NCI-H2029 treated with DMSO at 0.1 percent for 48 hours (cell line): ENCODE measurements at places on chromosomes 2 and 18.

GRCh38 chr2:149169656-149170055 lies 131.2 kb downstream of the LYPD6B start:
- no peak for DNase-seq

GRCh38 chr18:35827903-35828275 lies 144.6 kb upstream of the RMP24 start:
- no peak for DNase-seq

- no peak for DNase-seq
Measured at GRCh38 chr2:129456691-129457090, 522.8 kb upstream of the RAB6C start.

DNA sequence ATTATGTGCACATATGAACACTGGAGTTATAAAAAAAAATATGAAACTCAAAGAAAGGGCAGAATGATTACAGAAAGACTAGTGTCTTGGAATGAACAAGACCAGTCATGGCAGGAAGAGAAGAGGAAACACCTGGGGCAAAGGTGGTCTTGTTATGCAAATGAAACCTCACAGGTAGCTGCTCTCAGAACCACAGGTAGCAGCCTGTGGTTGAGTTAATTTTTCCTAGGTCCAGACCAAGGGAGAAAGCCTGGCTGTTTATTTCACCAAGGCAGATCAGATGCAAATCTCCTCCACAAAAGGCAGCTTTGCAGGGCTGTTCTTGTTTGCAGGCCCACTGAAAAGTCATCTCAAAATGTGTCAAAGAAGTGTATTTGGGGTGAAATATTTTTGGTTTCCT lies 785.8 kb downstream of the RNF144A start:
- DNase-seq = no peak

GRCh38 chr2:214069254-214069653 lies 341.6 kb upstream of the VWC2L start:
- DNase-seq = no peak

- no peak for DNase-seq
Measured at GRCh38 chr2:220071696-220072095, 444.3 kb downstream of the SLC4A3 start.

DNA sequence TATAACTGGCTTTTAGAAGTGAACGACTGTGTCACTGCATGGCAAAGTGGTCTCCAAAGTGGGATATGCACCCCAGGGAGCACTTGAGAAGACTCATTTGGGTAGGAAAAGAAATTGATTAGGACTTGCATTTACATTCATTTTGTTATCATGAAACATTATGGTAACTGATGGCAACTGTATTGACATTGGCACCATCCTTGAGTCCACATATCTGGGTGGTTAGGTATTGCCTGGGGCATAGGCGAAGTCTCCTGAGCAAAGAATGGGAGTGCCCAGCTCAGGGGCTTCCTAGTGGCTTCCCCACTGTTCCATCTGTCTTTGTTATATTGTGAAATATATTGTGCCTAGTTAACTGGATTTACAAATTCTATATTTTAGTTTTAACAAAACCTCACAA lies 29.2 kb downstream of the SPATS2L start:
- no peak for DNase-seq

GRCh38 chr18:51711298-51711889 lies 513.9 kb upstream of the MEX3C start:
- no peak for DNase-seq

- no peak for DNase-seq
Measured at GRCh38 chr18:4108016-4108415, 347.1 kb downstream of the DLGAP1 start.

DNA sequence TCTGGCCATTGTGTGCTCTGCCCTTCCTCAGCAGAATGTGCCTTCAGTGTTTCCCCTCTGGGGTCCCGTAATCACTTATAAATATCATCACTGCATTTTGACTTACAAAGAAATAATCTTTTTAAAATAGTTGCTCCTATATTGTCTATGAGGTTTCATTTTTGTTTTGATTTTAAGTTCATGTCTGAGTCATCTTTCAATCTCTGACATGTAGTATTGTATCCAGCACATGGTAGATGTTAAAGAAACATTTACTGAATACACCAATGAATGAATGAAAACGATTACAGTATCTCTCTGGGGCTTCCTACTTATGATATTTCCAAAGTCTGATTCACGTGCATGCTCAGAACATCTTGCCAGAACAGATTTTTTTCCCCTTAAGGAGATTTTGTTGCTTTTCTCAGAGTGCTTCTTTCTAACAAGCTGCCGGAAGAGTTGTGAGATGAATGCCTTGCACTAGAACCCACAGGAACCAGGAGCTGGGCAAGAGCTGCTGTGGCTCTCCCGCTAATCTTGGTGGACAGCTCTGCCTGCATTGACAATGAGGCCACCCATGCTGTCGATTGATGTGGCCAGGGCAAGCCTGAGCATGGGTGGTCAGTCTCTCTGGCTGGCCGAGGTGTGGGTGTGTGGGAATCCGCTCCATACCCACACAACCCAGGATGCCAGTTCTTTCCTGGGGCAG lies 199.4 kb downstream of the CYRIA start:
- no peak for DNase-seq

- DNase-seq = no peak
Measured at GRCh38 chr2:241820625-241821384, 11.8 kb downstream of the NEU4 start.

DNA sequence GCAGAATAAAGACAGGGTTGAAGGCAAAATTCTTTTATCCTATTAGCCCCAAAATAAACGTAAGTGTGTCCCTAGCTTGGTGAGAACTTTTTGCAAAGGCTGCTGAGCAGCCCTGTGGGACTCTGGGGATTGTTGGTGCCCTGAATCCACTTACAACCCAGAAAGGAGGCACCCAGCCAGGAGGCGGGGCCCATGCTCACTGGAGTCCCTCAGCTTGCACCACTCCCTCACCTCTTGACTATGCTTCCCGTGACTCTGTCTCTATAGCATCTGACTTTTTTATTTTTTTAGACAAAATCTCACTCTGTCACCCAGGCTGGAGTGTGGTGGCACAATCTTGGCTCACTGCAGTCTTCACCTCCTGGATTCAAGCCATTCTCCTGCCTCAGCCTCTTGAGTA lies 15.8 kb upstream of the COL6A3 start:
- DNase-seq = peak; percentile 19

DNA sequence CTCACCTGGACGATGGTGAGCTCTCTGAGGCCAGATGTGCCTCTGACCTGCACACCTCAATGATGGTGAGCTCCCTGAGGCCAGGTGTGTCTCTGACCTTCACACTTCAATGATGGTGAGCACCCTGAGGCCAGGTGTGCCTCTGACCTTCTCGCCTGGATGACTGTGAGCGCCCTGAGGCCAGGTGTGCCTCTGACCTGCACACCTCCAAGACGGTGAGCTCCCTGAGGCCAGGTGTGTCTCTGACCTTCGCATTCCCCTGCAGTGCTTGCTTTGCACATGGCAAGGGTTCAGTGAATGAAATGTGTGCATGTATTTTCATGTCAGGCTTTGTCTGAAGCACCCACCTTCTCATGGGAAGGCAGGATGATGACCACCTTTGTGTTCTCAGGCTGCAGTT lies 95.5 kb downstream of the PTGR3 start:
- DNase-seq = no peak

- no peak for DNase-seq
Measured at GRCh38 chr2:108228537-108228936, 11.2 kb upstream of the SULT1C3 start.

GRCh38 chr2:151808258-151809072 lies 19.8 kb downstream of the ARL5A start:
- no peak for DNase-seq

DNA sequence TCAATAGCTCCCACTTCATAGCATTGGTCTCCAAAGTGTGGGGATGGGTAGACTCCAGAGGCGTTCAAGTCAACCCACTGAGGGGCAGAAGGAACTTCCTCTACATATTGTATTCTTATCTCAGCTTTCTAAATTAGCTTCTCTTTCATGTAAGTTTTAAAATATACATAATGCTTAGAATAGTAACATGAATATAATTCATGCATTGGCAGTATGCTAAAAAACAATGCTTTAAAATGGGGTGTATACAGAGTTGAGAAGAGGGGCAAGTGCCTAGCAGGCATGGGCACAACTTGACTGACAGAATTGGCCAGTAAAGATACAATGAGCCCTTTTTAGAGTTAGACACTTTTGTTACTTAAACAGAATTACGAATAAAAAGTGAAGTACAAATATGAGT lies 212.2 kb downstream of the ZRANB3 start:
- DNase-seq = no peak

DNA sequence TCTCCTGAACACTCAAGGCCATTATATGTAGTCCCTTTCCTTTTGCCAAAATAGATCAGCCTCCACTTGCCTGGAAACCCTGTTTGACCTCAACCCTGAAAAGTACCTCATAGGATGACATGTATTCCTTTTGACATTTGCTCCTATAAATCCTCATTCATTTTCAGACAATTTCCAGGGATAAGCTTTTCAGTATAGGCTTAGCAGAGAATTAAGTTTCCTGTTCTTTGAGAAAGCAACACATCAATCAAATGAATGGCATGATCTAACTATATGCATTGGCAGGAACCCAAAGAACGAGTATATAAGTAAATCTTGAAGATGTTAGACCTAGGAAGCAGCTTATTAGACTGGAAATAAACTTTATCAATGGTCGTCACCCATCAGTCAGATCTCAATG lies 483.0 kb downstream of the CCDC85A start:
- no peak for DNase-seq

DNA sequence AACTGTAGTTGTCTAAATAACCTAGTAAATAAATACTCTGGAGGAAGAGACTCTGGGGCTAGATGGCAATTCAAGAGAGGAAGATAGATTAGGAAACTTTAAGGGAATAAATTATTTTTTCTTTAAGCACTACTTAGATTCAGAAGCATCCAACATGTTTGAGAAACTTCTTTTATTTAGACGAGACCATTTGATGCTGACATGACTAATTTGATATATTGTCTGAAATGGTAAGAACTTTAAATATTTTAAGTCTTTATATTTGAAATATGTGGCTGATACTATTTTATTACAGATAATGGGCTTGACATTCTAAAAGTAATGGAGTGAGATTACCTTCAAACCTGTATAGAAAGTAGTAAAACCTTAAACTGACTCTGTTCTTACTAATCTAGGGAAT lies 36.4 kb downstream of the PPIG start:
- no peak for DNase-seq

DNA sequence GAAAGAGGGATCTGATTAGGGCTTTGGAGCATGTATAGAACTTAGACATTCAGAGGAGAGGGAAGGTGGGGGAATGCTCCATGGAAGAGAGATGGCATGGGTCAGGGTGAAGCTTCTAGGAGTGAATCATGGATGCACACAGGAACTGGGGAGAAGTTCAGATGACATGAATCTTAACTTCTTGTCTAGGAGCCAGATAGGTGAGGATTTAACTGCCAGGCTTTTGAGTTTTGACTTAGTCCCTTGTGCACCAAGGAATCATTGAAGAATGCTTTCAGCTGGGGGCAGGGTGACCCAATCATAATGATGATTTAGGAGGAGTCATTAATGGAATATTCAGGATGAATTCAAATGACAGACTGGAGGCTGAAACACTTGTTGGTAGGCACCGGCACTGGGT lies 48.7 kb downstream of the ACYP2 start:
- DNase-seq = no peak

DNA sequence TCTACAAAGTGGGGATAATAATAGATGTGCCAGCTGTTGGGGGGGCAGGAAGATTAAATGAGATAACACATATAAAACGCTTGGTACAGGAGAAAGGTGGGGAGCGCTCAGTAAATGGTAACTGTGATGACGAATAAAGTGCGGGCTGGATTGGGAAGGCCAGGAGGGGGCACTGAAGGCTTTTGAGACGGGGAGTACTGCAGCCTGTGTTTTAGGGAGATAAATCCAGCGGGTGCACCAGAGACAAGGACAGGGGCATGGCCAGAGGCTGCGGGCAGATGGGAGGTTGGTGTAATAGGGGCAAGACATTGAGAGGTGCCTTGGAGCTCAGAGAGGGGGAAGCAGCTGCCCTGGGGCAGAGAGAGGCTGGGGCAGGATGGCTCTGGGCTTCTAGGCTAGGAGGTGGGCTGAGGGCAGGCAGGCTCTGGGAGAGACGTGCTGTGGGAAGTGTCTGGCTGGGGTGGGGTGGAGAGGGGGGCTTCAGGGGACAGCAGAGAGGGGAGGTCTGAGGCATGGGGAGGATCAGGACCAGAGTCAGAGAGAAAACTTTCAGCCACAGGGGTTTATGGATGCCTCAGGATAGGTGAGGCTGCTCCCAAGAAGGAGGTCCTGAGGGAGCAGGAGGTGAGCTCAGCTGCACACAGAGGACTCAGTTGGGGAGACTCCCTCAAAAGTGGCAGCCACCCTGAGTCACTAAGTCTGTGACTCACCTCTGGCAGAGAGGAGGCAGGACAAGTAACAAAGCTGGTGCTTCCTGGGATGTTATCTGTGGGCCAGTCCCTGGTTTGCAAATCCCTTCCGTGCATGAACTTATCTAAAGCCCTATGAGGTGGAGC lies 18.8 kb downstream of the TEX44 start:
- DNase-seq = no peak

GRCh38 chr18:55384551-55385275 lies 203.3 kb downstream of the TCF4 start:
- DNase-seq = peak; percentile 5

GRCh38 chr18:75966431-75966830 lies 528.6 kb downstream of the ZNF516 start:
- DNase-seq = no peak

DNA sequence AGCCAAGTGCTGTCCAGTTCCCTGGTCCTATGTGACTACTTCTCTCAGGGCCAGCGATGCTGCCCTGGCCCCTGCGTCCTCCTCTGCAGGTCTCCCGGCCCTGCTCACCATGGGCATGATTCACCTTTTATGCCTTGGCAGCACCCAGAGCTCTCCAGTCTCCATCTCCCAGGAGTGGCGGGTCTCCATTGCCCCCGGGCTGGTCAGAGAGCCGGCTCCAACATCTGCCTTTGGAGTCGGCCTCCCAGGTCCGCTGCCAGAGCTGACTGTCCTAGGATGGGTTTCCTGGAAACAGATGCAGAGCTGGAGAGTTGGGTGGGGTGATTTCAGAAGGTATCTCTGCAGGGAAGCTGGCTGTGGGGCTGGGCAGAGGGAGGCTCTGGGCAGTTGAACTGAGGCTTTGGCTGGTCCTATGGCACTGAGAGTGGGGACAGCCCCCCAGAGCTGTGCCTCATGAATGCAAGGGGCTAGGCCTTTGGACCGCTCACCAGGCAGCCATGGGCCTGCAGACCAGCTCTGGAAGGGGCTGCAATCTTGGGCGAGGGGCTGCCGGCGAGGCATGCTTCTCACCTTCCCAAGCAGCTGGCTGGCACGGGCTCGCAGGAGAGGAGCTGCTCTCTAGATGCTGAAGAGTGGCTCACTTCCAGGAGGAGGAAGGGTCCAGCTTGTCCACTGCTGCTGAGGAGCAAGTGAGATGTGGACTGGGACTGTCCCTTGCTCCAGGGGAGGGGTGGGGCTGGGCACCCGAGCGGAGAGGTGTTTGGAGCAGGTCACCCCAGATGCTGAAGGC lies 59.8 kb upstream of the HS6ST1 start:
- DNase-seq = no peak

- DNase-seq = no peak
Measured at GRCh38 chr18:32918692-32919250, 145.9 kb upstream of the KLHL14 start.

- DNase-seq = no peak
Measured at GRCh38 chr2:113703386-113704299, 52.8 kb downstream of the SLC35F5 start.

GRCh38 chr2:182259629-182260150 lies 167.1 kb downstream of the PDE1A start:
- no peak for DNase-seq
